ENCODE measurements at places on chromosomes 4 and X.
A peak's percentile ranks its signal among the peaks of the same experiment; 100 is the strongest.

DNA sequence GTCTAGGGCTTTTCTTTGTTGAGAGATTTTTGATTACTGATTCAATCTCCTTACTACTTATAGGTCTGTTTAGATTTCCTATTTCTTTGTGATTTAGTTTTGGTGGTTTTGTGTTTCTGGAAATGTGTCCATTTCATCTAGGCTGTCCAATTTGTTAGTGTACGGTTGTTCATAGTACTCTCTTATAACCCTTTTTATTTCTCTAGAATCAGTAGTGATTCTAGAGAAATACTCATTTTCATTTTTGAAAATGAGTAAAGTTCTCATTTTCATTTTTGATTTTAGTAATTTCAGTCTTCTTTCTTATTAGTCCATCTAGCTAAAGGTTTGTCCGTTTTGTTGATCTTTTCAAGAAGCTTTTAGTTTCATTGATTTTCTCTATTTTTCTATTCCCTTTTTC, 7.5 kb downstream of the IL13RA1 start:
- DNase-seq: no peak

DNA sequence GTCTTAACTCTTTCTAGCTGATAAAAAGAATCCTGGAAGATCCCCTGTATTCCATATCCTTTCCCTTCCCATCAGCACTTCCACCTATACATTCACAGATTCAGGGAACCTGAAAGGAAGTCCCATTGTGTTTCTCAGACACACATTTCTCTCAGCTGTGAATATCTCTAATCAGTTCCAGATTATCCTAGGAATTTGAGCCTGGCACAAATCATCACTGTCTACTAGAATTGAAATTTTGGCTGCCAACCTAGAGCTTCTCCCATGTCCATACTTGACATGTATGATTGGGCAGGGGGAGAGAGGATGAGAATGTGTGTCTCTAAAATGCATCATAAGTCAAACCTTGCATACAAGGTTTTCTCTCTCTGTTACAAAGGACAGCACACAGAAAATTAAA, 53.1 kb downstream of the NDST3 start:
- no peak for DNase-seq

GRCh38 chr4:23962462-23962861, 72.6 kb upstream of the PPARGC1A start:
- peak; percentile 36 for DNase-seq

GRCh38 chr4:176794151-176794550, 1.4 kb upstream of the VEGFC start:
- DNase-seq: no peak

DNA sequence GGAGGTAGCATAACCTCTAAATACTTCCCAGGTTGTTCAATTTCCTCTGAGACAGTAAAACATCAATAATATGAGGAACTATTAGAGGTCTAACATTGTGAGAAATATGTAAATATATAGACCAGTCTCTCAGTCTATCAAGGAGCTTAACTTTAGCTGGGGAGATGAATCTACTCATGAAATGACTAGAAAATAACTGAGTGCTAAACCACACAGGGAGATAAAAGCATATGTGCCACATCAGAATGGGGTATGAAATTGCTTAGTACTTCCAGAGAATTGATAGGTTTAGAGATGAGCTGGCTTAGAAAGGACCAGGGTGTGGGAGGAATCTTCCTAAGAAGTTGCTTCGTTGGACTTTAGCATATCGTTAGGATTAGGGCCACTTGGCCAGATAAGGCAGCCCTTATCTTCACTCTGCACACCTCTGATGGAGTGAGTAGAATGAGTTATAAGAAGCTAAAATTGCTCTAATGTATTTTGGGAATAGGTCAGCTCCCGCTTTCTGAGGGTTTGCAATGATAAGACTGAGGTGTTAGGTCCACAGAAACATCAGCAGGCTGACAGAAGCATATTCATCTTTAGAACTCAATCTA, 299.2 kb downstream of the UNC5C start:
- DNase-seq: no peak

DNA sequence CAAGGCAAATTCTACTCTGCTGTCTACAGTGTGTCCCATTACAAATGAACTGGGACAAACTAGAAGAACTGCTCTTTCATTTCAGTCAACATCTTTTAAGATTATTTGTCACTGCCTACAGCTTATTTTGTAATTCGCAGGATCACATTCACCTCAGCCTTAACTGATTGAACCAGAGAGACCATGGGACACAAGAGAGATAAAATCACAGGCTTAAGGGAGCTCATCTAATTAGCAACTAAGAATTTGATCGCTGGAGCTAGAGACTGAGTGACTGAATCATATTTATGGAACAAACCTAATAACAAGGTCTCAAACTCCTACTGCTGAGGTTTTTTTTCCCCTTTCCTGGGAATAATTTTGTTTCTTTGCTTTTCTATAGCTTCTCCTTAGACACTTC, 898.2 kb downstream of the PCDH18 start:
- DNase-seq: no peak

DNA sequence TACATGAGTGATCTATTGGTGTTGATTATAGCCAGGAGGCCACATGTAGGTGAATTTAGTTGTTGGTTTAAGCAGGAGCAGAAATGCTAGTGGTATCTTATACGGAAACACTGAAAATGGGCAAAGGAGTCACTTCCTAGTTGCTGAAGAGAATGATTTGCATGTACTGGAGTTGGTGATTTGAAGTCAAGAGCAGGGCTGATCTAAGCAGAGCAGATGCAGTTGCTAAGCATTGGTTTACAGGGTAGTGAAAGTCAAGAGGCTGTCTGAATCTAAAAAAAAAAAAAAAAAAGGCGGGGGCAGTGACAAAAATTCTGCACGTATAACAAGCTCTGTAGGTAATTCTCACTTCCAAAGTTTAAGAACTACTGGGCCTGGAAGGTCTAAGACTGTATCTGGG, 90.4 kb upstream of the HPRT1 start:
- no peak for DNase-seq

DNA sequence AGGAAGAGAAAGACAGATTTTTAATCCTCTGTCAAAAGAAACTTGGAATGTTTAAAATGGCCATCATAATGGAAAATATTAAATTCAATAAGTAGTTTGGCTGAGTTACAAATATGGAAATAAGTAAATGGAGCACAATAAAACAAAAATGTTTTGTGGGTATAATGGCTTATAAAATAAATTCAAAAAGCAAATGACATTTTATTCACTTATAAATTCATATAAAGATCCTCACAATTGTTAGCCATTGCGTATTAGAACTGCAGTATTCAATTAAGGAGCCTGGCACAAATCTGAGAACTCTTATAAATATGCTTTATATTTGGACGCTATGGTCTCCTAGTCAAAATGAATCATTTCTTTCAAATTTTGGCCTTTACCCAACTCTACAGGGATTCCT, 339.0 kb upstream of the PABPC4L start:
- DNase-seq: no peak

GRCh38 chr4:75830906-75831305, 71.3 kb downstream of the PPEF2 start:
- DNase-seq: no peak

GRCh38 chr4:131388277-131388676, 1760.8 kb upstream of the PCDH10 start:
- DNase-seq: no peak

- DNase-seq: no peak
Measured at GRCh38 chr4:99759988-99760387, 56.6 kb upstream of the DAPP1 start.

GRCh38 chrX:25005382-25006185, 10.2 kb downstream of the ARX start:
- no peak for DNase-seq

DNA sequence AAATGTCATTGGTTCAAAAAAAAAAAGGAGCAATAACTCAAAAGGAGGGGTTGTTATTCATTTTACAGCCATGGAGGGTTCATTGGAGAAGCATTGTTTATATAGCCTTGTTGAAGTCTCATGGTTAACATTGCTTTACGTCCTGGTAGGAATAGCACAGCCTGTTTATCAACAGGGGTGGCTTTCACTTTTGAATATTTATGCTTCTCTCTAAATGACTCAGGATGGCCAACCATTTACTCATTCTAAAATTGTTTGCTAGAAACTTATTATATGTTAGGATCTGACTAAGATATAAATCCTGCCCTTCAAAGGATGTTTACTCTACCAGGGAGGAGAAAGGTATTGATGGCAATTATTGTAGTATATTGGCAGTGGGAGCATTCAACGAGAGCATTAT, 534.1 kb upstream of the GALNTL6 start:
- no peak for DNase-seq

GRCh38 chrX:5730556-5730955, 498.1 kb downstream of the NLGN4X start:
- no peak for DNase-seq

DNA sequence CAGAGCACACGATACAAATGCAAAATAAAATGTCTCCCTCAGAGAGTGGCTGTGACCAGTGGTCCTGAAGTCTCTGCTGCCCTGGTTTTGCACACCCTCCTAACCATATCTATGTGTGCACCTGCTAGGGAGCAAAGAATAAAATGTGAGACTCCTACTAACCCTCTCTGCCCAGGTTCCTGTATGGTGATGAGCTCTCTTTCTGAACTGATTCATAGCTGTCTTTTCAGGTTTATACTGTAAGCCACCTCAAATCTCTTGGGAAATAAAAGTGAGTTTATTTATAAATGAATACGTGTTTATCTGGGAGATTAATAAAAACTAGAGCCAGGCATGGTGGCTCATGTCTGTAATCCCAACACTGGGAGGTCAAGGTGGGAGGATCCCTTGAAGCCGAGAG, 126.0 kb upstream of the RBPJ start:
- no peak for DNase-seq

- DNase-seq: no peak
Measured at GRCh38 chr4:125368671-125369081, 53.9 kb downstream of the FAT4 start.

GRCh38 chr4:173448608-173449379, 49.9 kb upstream of the SCRG1 start:
- peak; percentile 69 for DNase-seq

GRCh38 chrX:154307202-154307601, 11.6 kb downstream of the TKTL1 start:
- DNase-seq: no peak

DNA sequence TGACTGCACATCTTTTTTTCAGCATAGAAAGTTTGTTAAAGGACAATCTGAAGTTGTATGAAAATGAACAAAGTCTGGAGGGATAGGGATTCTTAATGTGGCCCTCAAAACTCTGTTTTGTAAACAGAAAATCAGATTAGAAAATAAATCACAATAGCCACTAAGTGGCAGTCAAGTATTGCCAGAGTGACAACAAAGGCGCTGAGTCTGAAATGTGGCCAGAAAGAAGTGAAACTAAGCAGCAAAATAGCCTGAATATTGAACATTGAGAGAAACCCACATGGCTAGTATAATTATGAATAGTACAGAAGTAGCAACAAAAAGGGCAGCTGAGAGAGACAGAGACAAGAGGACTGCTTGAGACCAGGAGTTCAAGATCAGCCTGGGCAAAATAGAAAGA, 81.1 kb upstream of the CT45A1 start:
- DNase-seq: no peak

GRCh38 chr4:123568936-123569335, 172.3 kb downstream of the SPRY1 start:
- DNase-seq: no peak

- no peak for DNase-seq
Measured at GRCh38 chr4:54400188-54400587, 171.1 kb downstream of the PDGFRA start.

DNA sequence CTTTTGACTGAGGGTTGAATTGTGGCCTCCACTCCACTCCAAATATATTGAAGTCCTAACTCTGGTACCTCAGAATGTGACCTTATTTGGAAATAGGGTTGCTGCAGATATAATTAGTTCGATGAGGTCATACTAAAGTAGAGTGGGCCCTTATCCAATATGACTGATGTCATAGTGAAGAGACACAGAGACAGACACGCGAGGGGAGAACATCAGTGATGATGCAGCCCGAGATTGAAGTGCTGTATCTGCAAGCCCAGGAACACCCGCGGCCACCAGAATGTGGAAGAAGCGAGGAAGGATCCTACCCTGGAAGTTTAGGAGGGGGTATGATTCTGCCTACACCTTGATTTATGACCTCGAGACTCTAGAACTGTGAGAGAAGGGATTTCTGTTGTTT, 279.0 kb downstream of the ANKRD50 start:
- no peak for DNase-seq

DNA sequence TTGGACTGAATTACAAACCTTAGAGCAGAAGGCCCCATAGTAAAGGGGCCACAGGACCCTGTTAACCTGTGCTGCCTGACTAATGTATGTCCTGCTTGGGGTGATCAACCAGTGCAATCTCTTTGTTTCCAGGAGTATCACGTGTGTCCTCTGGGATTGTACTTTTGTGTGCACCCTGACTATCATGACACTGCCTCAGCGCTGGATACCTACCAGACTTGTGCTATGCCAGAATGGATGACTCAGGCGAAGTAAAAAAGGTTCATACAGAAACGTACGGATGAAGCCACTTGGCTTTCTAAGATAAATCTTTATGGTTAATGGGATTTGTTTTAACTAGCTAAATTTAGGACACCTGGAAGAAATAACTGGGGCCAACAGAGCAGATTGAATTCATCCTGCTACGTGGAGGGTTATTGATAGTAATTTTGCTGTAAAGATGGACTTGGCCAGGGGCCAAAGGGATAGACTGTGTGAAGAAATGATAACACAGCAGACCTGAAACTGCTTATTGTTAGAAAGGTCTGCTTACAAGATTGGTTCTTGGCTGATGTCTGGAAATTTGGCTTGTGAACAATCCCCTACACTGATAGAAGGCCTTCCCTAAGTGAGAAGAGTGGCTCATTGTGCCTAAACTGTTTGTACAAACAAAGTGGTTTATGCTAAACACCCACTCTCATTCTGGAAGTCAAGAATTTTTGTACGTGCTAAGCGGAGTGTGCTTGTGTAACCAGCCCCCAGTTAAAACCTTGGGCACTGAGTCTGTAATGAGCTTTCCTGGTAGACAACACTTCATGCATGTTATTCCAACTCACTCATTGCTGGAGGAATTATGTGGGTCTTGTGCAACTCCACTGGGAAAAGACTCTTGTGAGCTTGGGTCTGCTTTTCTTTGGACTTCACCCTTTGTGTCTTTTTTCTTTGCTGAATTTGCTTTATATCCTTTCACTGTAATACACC, 750.5 kb upstream of the HTR2C start:
- DNase-seq: no peak

GRCh38 chr4:71004281-71004851, 10.9 kb downstream of the DCK start:
- DNase-seq: no peak

GRCh38 chrX:120120223-120120622, 4.5 kb upstream of the RHOXF1 start:
- DNase-seq: no peak

DNA sequence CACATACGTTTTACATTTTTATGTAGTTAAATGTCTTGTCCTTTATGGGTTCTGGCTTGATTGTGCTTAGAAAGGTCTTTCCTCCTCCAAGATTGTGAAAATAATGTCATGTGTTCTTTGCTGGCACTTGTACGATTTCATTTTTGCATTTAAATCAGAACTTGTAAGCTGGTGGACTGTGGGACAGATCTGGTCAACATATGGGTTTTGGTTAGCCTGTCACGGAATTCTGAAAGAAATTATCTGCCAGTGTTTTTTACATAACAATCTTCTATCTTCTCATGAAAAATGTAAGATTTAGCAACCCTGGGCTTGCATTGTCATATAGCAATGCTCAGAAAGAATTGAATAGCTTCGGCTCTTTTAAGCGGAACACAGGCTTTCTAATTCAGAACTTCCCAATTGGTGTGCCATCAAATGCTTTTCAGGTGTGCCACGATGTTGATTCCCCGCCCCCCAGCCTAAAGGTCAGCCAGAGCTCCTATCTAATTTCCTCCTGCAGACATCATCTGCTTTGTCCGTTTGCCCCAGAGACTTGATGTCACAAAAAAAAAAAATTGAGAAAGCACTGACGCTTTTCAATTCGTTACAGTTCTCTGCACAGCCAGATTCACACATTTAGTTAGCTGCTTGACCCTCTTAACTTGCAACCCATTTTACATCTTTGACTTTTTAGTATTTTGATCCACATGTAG, 16.2 kb downstream of the AFF1 start:
- DNase-seq: no peak
